NCI-H446 (cell line): ENCODE measurements at places on chromosomes 12 and 14.

DNA sequence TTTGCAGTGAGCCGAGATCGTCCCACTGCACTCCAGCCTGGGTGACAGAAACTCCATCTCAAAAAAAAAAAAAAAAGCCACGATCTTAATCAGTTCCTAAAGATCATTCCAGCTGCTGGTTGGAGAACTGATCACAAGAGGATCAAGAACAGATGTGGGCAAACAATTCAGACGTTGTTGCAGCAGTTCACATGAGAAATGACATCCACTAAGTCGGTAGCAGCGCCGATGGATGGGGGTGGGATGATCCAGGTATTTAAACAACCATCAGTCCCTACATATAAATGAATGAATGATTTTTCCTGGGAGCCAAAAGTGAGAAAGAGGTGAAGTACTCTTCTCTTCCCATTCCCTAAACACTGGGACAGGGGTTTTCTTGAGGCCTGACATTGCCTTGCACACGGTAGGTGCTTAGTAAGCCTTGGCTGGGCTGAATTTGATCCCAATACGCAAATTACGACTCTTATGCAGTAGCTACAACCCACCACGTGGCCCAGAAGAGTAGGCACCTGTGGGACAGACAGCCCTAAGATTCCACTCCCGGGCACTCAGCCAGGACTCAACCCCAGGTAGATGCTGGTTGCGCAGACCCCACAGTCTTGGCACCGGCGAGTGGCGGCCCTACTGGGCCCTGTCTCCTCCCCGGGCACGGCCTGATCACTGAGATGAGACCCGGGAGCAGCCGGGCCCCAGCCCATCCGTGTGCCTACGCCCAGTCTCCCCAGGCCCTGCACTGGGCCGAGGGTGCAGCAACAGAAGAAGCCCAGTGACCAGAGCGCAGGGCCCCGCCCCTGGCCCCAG, 565 bp downstream of the SPRYD3 start:
- DNase-seq, result no peak

GRCh38 chr12:81300454-81300853, 222.6 kb downstream of the ACSS3 start:
- no peak for DNase-seq

GRCh38 chr12:5927732-5928516, 17.1 kb downstream of the ANO2 start:
- DNase-seq, result no peak

DNA sequence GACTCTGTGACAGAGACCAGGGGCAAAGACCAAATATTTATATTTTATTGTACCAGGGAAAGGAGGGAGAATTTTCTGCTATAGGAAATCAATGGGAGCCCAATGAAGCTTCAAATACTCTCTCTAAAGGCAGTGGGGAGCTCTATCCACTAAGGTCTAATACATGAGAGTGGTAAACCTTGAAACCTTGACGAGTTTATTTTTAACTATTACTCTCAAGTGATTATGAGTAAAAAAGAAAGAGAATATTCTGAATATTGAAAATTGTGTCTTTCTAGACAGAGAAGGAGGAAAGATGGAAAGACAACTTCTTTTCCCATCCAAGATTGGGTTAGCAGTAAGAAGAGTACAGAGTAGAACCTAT, 1722.1 kb upstream of the SEL1L start:
- no peak for DNase-seq

- no peak for DNase-seq
Measured at GRCh38 chr14:77641534-77642341, 25.3 kb upstream of the SPTLC2 start.

DNA sequence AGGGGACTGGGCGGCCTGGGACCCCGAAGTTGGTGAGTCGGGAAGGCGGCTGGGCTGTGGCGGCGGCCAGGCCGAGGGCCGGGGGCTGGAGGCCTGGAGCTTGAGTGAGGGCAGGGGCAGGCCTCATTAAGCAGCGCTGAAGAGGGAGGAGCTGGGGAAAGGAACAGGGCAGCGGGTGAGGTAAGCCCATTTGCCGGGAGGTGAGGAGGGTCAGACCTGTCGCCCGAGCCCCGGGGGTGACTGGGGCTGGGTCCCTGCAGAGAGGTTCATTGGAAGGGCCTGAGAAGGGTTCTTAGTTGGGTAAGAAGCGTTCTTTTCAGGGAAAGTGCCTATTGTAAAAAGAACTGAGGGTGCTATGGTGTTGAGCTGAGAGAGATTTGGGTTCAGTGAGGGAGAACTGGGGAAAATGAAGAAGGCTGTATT, 441 bp downstream of the RAB5B start:
- DNase-seq, result peak; percentile 22

- no peak for DNase-seq
Measured at GRCh38 chr14:22781301-22781991, 15.0 kb downstream of the OXA1L start.

DNA sequence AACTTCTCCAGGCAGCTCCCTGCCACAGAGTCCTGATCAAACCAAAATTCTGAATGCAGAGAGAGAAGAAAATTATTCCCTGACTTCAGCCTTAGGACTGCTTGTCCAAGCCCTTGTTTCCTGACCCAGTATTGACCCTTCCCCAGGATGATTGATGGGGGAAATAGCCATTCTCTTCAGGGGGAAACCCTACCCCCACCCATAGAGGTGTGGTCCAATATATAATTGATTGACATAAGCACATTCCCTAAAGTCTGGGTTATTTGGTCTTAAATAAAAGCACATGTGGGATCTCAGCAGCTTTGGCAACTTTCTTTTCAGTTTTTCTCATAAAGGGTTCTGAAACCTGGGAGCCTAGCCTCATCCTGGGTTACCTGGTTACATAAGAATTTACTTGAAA, 201.2 kb upstream of the DDHD1 start:
- DNase-seq, result no peak

DNA sequence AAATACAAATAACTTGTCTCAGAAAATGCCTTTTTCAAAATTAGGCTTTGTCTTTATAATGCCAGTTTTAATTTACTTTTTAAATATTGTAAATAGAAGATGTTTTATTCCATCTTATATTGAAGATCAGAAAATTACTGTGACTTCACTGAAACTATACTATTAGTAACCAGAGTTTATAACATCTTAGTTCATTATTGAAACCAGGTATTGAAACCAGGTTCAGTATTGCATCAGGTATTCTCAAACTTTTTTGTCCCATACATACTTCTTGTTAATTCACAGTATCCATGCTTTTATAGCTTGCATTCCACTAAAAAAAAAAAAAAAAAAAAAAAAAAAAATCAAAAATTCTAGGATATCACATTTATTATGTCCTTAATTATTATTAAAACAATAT, 227.5 kb downstream of the GXYLT1 start:
- DNase-seq, result no peak

- DNase-seq, result no peak
Measured at GRCh38 chr14:23610090-23610814, 25.9 kb upstream of the DHRS2 start.

DNA sequence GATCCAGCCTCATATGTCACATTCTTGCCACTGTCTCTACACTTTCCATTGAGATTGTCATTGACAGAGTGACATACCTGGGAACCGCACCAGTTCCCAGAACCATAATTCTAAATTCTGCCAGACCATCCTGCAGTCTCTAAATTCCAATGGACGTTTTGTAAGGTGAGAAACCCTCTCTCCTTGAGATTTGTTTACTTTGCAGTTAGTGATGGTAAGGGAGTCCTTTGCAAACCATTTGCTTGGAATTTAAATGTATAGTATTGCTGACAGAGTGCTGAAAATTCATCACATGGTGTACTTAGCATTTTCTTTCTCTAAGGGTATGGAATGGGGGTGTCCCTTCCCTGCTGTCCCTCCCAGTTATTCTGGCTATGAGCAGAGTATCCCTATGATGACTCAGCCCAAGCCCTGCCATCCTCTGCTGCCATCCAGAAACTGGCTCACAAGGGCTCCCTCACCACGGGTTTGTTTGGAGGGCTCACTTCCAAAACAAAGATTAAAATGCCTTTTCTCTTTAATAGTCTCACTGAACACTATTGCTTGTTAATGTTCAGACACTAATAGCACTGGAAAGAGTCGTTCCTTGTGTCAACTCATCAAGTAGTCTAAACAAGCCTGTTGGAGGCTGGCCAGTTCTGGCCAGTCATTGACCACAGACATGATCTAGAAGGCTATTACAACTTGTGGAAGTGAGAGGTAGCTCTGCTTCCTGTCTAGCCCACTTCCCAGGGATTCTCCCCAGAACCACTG, 129.0 kb upstream of the HMGA2 start:
- DNase-seq, result no peak

DNA sequence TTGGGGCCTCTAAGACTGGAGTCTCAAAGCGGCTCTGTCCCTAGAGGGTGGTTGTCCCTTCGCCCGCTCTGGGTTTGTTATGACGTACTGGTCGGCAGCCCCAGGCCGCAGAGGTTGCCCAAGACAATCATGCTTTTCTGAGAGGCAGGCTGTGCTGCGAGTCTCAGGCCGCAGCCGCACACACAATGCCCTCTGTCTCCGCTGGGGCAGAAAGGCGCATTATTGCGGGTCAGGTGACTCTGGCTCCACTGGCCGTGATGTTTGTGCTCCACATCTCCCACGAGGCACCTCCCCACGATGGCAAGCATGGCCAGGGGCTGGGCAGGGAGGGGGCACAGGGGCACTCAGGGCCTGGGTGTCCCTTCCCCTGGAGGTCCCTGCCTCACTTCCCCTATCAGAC, 21.0 kb upstream of the PLEKHG3 start:
- no peak for DNase-seq

- no peak for DNase-seq
Measured at GRCh38 chr12:108117902-108118301, 11.2 kb upstream of the WSCD2 start.

DNA sequence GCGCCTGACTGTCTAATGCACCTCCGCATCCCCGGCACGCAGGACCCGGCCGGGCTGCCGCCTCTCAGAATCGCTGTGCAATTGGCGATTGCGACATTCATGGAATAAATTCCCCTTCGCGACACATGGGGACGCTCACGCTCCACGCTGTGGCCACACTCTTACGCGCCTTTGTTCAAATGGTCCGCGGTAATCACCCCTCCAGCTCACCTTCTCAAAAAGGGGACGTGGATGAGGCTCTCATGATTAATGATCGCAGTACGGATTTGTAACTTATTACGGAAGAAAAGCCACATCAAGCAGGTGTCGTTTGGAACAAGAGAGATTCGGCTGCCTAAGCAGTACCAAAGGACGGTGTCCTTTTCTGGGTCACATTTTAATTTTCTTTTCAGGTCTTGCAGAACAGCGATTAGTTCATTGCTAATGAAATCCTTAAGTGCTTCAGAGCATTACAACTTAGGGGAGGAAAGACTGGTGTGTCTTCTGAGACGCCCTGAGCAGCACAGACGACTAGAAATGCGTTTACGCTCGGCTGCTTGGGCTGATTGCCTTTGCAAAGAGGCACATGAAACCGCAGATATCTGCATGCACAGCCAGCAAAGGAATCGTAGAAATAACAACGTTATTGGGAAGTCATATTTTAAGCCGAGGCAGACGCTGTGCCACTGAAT, 37.3 kb upstream of the ADGRD1 start:
- DNase-seq, result no peak

GRCh38 chr12:110613071-110613770, 708 bp upstream of the TCTN1 start:
- no peak for DNase-seq

GRCh38 chr14:33402604-33403003, 463.9 kb downstream of the NPAS3 start:
- DNase-seq, result no peak

DNA sequence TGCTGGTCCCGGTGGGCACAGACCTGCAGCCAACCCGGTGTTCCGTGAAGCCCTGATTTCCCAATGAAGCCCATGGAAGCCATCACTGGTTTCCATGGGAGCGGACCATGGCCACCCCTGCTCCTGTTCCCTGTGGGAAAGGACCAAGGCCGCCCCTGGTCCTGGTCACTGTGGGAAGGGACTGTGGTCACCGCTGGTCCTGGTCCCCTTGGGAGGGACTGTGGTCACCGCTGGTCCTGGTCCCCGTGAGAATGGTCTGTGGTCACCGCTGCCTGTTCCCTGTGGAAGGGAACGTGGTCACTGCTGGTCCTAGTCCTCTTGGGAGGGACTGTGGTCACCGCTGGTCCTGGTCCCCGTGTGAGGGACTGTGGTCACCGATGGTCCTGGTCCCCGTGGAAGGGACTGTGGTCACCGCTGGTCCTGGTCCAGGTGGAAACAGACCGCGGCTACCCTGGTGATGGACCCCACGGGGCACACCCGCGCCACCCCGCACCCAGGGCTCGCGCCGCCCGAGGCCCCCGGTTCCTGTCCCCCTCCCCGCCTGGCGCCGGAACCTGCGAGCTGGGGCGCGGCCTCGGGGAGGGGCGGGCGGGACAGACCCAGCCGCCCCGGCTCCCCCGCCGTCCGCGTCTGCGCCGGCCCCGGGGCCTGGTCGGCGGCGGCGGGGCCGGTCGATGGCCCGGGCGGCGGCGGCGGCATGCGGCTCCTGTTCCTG, at the start of gene GLT1D1:
GLT1D1 (plus strand) TSS at position 594 of the 715 bp plus-strand sequence; CDS start at position 698, 104 bp downstream.
- DNase-seq, result no peak

GRCh38 chr12:52682938-52683574, 2.8 kb upstream of the KRT1 start:
- DNase-seq, result no peak

DNA sequence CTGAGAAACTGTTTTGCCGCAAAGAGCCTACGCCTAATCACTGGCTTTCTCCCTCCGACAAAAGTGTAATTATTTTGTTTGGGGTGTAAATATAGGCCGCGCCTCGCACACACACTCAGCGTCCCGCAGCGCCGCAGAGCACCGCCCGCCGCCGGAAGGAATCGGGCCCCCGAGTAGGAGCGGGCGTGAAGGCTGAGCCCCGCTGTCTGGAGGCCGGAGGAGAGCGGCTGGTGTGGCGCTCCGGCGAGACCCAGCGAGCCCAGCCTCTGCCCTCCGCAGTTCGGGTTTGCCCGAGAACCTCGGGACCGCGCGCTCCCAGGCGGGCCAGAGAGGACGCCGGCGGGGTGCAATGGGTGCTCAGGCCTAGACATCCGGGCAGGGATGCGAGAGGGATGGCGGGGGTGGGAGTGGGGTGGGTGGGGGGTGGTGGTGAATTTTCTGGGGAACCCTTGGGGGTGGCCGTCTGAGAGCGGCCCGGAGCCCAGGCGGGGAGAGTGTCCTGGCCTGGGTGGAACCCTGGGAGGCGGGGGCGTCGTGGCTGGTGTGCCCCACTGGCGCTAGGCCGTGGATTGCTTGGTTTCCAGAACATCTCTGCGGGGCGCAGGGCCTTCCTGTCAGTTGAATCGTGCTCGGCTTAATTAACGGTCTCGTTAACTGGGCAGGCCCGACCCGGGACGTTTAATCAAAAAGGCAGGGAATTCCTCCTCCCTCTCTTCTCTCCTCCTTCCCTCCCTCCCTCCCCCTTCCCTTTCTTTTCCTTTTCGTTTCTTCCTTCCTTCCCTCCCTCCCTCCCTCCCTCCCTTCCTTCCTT, 4.7 kb upstream of the LHX5 start:
- no peak for DNase-seq

DNA sequence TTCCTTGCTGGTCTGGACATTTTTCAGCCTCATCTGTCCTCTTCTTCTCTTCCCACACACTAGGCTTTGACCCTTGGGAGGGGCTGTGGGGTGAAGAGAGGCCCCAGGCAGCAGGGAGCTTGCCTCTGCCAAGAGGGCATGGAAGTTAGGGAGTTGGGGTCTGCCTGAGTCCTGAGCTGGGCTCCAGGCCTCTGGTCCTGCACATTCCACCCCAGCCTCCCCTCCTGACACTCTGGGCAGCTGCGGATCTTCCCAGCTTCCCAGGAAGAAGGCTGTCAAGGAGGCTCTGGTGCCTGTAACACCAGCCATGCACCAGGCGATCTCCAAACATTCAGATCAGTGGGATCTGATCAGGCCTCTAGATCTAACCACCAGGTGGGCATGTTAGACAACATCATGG, 169.1 kb upstream of the PRMT8 start:
- DNase-seq, result no peak

GRCh38 chr14:71437870-71438269, 494.4 kb upstream of the RGS6 start:
- DNase-seq, result no peak
